ENCODE measurements at places on chromosomes 7 and 10.

GRCh38 chr7:157253850-157254249 is 83.0 kb upstream of the DNAJB6 start:
- peak; percentile 68 for DNase-seq

DNA sequence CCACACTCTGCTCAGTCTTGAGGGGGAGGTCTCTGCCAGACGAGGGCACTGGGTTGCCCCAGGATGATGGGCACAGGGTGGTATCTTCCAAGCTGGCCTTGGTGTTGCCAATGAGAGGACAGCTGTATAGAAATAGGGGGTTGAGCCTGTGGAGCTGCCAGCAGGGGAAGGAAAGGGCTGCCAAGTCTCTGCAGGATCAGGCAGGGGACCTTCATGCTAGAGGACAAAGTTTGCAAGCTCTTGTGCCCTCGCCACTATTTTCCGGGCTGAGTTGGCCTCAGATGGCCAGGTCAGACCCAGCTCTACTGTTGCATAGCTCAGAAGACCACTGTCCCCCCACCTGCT is 68.7 kb downstream of the ARHGAP22 start:
- DNase-seq = no peak

- no peak for DNase-seq
Observed at GRCh38 chr10:5252177-5253037, 55.8 kb downstream of the AKR1C4 start.

DNA sequence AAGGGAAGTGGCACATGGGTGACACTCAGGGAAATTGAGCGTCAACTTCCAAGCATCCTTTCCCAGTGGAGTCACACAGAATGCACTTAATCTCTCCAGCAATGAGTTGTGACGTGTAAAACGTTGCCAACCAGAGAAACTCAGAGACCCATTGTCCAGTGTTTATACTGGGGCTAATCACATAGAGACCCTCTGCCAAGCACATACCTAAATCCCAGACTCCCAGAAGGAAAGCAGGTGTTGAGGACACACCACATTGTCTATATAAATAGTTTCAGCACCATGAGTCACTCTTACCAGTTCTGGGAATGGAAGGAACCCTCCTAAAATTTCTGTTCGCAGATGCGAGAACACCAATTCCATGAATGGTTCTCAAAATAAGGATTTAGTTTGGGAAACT is 76.4 kb upstream of the BET1 start:
- DNase-seq = no peak

- DNase-seq = no peak
Observed at GRCh38 chr7:33400214-33400538, 270.8 kb downstream of the BBS9 start.

DNA sequence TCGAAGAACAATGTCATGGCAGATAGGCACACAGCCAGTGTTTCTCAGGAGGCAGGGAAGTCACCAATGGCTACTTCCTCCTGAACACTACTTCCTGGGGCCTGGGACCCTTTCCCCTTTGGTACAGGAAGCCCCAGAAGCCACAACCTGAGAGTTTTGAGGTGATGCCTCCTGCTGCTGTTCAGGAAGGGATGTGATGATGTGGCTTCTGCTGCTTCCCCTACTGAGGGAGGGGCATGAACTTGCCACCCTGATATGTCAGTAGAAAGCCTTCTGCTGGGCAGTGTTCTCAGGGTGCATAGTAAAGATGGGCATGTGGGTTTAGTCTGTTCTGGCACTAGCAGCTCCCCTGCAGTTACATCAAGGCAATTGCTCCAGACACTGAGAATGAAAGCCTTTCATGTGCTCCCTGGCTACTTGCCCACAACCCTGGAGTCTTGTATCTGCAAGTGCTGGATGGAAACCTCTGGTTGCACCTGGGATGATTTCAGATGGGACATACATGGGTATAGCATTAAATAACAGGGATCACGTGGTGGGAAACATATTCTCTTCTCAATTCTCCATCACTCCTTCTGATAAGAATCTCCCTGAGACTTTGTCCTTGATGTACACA is 69.3 kb downstream of the ADRA2A start:
- peak; percentile 33 for DNase-seq

GRCh38 chr10:112700215-112700671 is 249.8 kb upstream of the TCF7L2 start:
- DNase-seq = no peak

GRCh38 chr7:110095372-110096052 is 995.4 kb upstream of the LRRN3 start:
- no peak for DNase-seq

DNA sequence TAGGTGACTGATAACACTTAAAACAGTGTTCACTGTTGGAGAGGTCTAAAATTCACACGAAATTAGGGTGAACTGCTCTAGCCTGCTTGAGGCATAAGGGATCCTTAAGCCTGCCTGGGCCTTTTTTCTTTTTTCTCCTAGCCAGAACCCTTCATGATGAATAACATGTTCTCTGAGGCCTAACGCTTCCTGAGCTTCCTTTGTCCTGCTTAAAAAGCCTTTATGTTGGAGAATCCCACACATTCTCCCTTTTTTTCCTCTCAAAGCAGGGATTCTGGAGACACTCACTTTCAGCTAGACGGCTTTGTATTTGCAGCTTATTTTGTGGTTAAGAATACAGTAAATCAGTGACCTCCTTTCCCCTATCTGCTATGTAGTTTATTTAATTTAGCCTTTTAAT is 354.7 kb upstream of the PHF14 start:
- no peak for DNase-seq

GRCh38 chr7:40945788-40946187 is 757.1 kb downstream of the INHBA start:
- DNase-seq = no peak

- DNase-seq = peak; percentile 74
Observed at GRCh38 chr7:155402941-155403340, 55.0 kb upstream of the EN2 start.

DNA sequence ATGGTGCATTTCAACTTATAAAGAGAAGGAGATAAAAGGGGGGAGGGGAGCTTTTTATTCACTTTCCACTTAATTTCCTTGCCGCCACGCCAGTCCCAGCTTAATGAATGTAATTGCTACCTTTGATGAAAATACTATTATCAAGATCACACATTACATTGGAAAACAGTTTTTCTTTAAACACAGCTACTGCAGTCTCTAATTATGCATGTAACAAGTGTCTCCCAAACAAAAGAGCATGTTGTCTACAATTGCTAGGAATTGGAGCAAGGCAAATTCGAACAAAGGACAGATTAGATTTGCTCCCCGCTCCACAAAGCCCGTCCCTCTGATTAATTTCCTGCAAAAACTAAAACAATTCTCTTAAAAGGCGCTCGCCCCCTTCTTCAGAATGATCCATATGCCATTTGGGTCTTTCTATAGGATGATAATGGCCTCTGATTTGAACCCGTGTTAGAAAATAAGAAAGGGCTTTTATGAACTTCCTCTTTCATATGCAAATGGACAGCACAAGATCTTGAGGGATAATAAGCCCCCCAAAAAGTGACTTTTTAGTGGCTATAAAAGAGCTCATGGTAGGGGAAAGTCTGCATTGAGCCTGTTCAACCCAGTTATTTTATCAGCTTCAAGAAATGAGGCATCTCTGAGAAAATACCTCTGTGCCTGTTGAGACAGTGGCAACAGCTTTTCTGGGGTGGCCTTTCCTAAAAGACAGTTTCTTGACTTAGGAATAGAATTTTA is 60.6 kb downstream of the ACADSB start:
- peak; percentile 65 for DNase-seq

GRCh38 chr10:122864194-122864592 is 15.2 kb downstream of the FAM24B start:
- DNase-seq = no peak

DNA sequence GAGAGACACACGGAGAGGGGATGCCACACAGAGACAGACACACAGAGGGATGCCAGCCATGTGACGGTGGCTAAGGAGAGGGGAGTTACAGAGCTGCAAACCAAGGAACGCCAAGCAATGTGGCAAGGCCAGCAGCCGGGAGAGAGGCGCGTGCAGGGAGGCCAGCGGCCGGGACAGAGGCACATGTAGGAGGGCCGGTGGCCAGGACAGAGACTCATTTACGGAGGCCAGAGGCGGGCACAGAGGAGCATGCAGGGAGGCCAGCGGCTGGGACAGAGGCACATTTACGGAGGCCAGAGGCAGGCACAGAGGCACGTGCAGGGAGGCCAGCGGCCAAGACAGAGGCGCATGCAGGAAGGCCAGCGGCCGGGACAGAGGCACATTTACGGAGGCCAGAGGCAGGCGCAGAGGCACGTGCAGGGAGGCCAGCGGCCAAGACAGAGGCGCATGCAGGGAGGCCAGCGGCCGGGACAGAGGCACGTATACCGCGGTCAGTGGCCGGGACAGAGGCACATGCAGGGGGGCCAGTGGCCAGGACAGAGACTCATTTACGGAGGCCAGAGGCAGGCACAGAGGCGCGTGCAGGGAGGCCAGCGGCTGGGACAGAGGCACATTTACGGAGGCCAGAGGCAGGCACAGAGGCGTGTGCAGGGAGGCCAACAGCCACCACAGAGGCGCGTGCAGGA is 40.4 kb downstream of the INSIG1 start:
- no peak for DNase-seq

DNA sequence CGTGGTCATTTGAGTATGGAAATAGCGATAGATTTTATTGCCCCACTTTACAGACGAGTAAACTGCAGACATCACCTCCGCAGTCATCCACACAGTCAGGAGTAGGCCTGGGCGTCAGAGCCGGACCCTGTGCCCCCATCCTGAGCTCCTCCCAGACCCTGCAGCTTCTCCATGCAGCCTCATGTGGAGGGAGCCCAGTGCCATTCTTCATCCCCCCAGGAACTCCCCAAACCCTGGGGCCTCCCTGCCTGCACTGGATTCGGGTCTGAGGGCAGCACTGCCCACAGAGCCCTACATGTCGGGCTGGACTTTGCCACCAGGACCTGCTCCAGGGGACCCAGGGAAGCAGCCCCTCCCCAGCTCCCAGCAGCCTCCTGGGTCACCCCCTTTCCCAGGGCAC is 100.8 kb downstream of the MKI67 start:
- no peak for DNase-seq

GRCh38 chr7:149501651-149502050 is 4.0 kb upstream of the ZNF746 start:
- no peak for DNase-seq

GRCh38 chr10:35448687-35449662 is 112.7 kb downstream of the CCNY start:
- DNase-seq = peak; percentile 58

GRCh38 chr7:873367-874002 is 2.9 kb upstream of the GET4 start:
- DNase-seq = peak; percentile 85

- DNase-seq = no peak
Observed at GRCh38 chr10:123135415-123136141, at the start of gene HMX3. Gene HMX3 (plus strand): TSS chr10:123135970. CDS start chr10:123136051, 81 bp downstream.

DNA sequence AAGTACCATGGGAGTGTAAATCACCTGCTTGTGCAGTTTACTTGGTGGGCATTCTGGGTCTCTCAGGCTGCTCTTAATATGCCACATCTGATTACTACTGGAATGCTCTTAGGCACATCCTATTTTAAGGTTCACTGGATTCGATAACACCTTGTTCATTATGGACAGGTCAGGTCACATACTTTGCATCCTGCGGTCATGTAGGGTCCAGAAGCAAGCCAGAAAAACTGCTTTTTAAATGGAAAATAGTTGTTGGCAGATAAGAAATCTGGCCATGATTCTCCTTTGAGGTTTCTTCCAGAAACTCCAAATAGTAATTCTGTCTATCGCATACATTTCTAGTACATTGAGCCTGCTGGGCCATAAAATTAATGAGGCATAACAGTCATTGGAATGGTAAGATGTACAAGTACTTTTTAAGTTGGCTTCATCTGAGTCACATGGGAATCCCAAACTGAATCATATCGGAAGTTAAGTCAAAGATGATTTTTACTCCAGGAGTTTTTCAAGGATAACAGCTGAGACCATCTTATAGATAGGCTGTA is 371.9 kb downstream of the LRRTM3 start:
- DNase-seq = no peak

GRCh38 chr7:118452128-118452527 is 227.6 kb downstream of the ANKRD7 start:
- DNase-seq = no peak

DNA sequence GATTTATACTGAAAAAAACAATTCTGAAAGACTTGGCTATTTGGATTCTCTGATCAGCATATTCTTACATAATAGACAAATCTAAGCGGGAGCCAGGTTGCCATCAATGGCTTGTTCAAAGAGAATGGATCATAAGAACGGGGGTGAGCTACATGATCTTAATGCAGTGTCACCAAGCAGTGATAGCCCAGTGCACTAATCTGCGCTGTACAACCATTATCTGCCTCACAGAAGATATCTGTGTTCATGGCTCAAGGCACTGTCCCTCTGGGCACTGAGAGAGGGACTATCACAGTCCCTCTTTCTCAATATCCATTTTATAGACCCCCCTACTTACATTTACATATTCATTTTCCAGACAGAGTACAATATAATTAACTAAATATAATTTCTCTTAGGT is 22.9 kb upstream of the PRKAR2B start:
- DNase-seq = no peak

GRCh38 chr10:127123626-127124025 is 72.8 kb downstream of the INSYN2A start:
- DNase-seq = peak; percentile 7
